Ovary (tissue), 10 donors: ENCODE measurements at places on chromosomes 1 and 21. TPM values are rescaled to one million over a fixed set of nuclear protein-coding genes. Genes with fewer than 3 reads are reported as not detected.
A peak's percentile ranks its signal among the peaks of the same experiment; 100 is the strongest.

GRIK1 gene
- polyA plus RNA-seq, result 1.3 TPM

URB2 gene
- 6.1 TPM for polyA plus RNA-seq

VASH2 gene
- polyA plus RNA-seq, result 0.74 TPM

HTR6 gene
- not detected for polyA plus RNA-seq

PCNT gene
- polyA plus RNA-seq, result 11.1 TPM

GRCh38 chr1:212283741-212284140 is 1.5 kb upstream of the PPP2R5A start:
- DNase-seq, result no peak

- no peak for DNase-seq
Observed at GRCh38 chr1:232413674-232414073, 216.3 kb downstream of the SIPA1L2 start.

DNA sequence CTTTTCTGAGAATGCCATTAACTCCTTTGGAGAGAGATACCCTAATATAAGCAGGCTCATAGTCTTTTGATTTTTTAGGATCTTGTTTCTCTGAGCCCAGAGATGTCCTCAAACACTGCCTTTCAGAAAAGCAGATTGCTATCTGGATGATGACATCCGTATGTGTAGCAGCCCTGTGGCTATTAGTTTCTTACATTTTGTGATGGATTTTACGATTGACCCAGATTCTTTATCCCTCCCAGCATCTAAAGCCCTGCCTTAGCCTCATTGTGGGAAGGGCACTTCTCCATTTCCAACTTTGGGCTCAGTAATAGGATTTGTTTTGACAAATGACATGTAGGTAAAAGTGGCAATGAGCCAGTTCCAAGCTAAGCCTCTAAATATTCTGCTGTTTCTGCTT is 300.3 kb downstream of the TTLL7 start:
- no peak for DNase-seq

- no peak for DNase-seq
Observed at GRCh38 chr1:93207211-93207610, 26.7 kb downstream of the CCDC18 start.

GRCh38 chr1:160818207-160818937 is 22.4 kb downstream of the LY9 start:
- DNase-seq, result no peak

DNA sequence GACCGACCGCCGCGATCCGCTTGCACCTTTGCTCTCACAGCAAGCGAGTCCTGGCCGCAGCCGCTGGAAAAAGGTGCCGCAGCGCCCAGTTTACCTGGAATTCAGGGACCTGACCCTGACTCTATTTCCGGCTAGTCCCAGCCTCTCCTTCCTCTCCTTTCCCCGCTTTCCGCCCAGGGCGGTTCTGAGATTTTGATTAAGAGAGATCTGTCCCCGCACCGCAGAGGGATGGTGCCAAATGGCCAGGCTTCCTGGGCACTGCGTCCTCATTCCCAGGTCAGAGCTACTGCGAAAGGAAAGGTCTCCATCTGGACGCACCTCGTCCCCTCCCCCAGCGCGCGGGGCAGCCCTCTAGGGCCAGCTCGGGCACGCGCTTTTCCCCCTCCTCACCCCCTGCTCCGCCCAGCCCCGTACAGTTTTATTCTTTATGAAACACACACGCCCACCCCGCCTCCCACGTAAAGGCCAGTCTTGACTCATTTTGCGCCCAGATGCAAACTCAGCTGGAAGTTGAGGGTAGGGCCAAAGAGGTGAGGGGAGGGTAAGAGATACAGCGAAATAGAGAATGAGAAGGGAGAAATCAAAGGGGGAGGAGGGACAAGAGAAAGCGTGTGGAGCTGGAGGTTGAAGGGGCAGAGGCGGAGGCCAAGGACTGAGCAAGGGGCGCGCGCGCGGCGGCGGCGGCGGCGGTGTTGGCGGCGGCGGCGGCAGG is 411.8 kb upstream of the ESRRG start:
- no peak for DNase-seq

GRCh38 chr1:170893655-170894297 is 41.6 kb upstream of the MROH9 start:
- no peak for DNase-seq

DNA sequence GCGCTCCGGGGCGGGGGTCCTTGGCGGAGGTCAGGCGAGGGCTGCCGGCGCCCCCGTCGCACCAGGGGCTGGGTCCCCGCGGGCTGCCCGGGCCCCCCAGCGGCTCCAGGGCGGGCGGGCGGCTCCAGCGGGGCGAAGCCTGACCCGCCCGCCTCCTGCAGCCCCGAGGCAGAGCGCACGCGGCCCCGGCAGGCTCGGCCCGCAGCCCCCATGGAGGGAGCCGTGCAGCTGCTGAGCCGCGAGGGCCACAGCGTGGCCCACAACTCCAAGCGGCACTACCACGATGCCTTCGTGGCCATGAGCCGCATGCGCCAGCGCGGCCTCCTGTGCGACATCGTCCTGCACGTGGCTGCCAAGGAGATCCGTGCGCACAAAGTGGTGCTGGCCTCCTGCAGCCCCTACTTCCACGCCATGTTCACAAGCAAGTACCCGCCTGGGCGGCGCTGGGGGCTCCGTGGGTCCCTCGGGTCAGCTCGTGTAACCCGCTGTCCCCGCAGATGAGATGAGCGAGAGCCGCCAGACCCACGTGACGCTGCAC is 817 bp downstream of the KLHL17 start:
- DNase-seq, result no peak

DNA sequence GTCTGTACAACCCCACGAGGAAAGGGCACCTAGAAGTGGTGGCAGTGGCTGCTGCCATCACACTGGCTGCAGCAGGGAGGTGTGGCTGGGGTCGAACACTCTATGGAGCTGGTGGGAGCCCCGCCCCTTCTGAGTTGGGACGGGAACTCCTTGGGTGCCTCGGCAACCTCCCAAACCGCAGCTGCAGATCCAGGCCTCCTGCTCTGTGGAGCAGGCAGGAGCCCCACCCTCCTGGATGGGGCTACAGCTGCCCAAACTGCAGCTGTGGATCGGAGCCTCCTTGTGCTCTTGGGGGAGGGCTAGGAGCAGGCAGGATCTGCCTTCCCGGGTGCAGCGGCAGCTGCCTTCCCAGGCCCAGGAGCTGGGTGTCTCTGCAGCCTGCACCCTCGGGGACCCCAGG is 38.9 kb upstream of the TARDBP start:
- peak; percentile 35 for DNase-seq
